ENCODE measurements at places on chromosomes 1 and 21. TPM values are rescaled to one million over a fixed set of nuclear protein-coding genes. Genes with fewer than 3 reads are reported as not detected.

LCE1D gene
- total RNA-seq = not detected

MGST3 gene
- total RNA-seq = 436 TPM

KRTAP7-1 gene
- not detected for total RNA-seq

RAB25 gene
- total RNA-seq = not detected

CDK18 gene
- total RNA-seq = 102 TPM
